ENCODE measurements at places on chromosomes 5 and 9.

GRCh38 chr5:106833517-106833916 is 837.2 kb downstream of the EFNA5 start:
- DNase-seq, result no peak

- DNase-seq, result no peak
Measured at GRCh38 chr5:54379590-54379989, 69.2 kb upstream of the ARL15 start.

GRCh38 chr9:110025551-110026170 is 182.3 kb downstream of the C9orf152 start:
- no peak for DNase-seq

GRCh38 chr5:98064118-98064685 is 709.3 kb upstream of the RGMB start:
- no peak for DNase-seq

GRCh38 chr5:98483301-98483685 is 290.2 kb upstream of the RGMB start:
- DNase-seq, result no peak

DNA sequence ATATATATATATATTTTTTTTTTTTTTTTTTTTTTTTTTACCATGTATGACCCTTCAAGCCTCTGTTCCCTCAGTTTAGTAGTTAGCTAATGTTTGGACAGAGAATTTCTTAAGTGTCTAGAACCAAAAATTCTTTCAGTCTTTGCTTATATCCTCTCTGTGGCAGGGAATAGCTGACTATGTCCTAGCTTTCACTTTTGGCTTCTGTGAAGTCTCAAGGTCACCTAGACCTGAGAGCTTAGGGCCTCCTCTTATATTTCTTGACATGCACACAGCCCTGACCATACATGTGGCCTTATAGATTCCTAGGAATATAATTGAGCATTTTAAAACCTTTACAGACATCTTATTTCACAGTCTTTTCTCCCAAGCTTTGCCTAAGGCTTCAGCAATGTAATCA is 930.8 kb upstream of the CDH9 start:
- DNase-seq, result no peak

DNA sequence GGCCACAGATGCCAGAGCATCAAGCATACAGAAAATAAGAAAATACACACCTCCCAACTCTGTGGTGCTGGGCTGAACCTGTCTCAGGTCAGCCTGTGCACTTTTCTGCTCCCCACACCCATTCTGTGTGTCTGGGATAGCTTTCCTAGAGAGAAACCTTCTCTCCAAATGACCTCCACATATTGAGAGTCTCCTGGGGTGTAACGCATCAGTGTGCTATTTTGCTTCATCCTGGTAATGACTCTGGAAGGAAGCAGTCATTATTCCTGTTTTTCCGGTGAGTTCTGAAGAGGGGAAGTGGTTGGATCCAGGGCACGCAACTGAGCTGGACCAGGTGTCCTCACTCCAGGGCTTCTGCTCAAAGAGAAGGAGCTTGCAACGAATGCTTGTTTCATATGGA is 73.2 kb upstream of the SH3PXD2B start:
- DNase-seq, result no peak

DNA sequence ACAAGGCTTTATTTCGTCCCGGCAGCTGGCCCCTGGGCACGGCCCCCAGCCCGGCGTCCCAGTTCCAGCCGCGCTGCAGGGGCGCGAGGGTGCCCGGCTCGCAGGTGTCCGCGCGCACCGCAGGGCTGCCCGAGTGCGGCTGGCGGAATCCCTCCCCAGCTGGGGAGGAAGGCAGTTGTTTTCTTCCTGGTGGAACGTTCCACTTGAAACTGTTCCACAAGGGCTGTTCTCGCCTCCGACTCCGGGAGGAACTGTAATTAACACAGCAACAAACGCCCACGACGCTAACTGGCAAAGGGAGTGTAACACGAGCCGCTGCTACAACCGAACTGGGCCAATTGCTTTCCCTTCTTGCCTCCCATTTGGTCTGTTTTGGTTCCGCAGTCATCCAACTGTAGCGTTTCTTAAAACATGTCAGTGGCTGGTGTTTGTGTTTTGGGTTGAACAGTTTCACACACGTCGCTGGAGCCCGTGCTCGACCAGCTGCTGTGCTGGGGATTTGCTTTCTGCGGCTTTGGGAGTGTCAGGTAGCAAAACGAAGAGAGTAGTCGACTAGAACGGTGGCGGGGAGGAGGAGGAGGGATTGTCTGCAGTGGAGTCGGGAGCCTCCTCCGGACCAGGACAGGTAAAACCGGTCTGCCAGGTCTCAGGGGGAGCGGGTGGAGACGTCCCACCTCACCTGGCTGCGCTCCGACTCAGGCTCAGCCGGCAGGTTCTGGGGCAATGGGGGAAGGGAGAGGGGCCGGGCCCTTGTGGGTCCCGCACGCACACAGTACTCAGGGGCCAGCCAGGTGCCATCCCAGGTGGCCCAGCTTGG is 131.6 kb upstream of the NIPBL start:
- peak; percentile 90 for DNase-seq

DNA sequence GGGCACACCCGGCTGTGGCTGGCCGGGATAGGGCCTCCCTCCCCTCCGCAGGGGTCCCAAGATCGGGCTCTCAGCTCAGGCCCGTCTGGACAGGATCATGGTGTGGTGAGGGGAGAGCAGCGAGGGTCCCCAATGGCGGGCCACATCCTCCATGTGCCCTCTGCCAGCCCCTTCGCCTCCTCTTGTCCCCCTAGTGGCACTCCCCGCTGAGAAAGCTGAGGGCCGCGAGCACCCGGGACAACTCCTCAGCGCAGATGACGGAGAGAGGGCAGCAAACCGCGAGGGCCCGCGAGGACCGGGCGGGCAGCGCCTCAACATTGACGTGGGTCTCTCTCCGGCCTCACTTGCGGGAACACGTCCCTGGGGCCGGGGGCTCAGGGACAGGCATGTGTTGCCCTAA is 24.6 kb downstream of the NKD2 start:
- DNase-seq, result no peak

DNA sequence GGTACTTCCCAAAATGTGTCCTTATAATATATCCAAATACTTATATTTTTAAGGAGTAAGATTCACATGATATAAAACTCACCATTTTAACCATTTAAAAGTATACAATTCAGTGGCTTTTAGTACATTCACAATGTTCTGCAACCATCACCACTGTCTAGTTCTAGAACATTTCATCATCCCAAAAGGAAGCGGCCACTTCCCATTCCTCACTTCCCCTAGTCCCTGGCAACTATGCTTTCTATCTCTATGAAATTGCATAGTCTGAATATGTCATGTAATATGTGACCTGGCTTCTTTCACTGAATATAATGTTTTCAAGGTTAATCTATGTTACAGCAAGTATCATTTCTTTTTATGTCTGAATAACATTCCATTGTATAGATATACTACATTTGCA is 615.1 kb upstream of the SGCD start:
- DNase-seq, result no peak

DNA sequence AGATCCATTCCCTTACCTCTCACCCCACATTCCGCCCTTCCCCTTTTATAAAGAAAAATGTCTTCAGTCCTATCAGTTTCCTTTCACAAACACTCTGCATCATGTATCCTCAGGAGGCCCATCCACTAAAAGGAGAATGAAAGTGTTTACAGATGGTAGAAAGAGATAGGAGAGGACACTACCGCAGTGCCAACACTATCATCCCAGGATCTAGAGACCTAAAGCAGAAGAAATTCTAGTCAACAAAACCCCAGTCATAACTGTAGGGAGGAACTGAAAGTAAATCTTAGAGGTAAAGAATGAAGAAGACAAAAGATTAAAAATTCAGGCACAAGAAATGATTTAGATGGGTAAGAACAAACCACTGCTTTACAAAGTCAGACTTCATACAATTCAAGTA is 114.1 kb downstream of the MLLT3 start:
- no peak for DNase-seq

DNA sequence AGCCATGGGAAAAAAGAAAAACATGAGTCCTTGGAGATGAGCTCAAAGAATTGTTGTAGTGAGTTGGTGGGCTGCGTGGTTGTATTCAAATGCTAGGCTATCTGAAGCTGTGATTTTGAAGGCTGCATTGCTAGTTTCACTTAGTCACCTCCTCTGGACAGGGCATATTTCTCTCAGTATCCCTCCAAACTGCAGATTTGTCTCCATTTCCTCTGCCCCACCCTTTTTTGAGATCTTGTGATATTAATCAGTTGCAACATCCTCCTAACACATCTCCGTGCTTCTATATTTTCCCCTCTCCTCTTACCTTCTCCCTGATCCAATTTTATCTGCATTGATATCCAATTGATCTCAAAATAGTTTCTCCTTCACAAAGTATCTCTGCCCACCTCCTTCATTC is 1048.0 kb upstream of the WWC1 start:
- no peak for DNase-seq

DNA sequence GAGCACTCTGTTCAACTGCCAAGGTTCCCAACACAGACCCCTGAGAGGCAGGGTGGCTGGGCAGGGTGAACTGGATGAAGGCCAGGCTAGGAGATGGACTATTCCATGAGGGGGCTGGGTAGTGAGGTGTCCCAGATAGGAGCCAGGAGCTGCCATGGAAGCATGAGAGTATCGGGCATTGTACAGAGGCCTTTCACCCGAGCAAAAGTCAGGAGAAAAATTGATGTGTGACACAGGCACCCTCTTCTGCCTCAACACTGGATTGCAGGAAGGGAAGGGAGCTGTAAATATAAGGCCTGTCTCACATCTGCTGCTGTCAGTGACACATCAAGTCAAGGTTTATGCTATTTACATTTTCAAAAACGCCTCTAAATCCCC is 74.6 kb downstream of the UBAP1 start:
- DNase-seq, result no peak

- peak; percentile 59 for DNase-seq
Measured at GRCh38 chr5:126676195-126676624, 75.5 kb downstream of the PHAX start.

GRCh38 chr5:57653636-57654290 is 171.2 kb upstream of the ACTBL2 start:
- DNase-seq, result no peak

All from NCI-H524 (cell line).